Mucosa of descending colon (tissue), 3 donors: ENCODE measurements at places on chromosomes 1 and 21. TPM values are rescaled to one million over a fixed set of nuclear protein-coding genes. Genes with fewer than 3 reads are reported as not detected.

- DNase-seq: no peak
Observed at GRCh38 chr1:19313636-19313959, 1.5 kb downstream of the SLC66A1 start.

DNA sequence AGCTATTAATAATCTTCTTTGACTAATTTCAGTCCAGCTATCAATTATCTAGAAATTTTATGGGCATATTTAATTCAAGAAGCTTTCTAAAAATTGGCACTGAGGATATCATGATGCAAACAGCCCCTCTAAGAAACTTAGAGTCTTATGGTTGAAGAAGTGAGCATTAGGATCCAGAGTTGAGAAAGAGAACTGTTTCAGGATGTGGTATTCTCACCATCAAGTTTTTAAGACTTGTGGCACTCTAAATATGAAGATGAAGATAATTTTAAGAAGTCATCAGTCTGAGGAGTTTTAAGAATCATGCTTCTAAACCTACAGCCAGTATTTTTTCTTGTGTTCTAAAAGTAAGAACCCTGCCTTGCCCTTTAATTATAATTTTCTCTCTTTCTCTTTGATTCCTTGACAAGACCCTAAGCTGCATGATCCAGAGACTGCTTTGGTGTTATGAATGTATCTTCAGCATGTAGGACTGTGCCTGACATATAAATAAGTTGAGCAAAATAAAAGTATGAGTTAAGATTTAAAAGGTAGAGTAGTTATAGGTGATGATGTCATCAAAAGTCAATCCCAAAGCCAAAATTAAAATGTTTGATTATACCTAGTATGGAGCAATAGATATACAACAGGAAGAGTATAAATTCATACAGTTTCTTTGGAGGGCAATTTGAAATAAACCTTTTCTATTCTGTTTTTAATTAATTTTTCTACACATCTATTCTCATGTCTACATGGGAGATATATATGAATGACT is 39.1 kb downstream of the RPS6KC1 start:
- no peak for DNase-seq

DNA sequence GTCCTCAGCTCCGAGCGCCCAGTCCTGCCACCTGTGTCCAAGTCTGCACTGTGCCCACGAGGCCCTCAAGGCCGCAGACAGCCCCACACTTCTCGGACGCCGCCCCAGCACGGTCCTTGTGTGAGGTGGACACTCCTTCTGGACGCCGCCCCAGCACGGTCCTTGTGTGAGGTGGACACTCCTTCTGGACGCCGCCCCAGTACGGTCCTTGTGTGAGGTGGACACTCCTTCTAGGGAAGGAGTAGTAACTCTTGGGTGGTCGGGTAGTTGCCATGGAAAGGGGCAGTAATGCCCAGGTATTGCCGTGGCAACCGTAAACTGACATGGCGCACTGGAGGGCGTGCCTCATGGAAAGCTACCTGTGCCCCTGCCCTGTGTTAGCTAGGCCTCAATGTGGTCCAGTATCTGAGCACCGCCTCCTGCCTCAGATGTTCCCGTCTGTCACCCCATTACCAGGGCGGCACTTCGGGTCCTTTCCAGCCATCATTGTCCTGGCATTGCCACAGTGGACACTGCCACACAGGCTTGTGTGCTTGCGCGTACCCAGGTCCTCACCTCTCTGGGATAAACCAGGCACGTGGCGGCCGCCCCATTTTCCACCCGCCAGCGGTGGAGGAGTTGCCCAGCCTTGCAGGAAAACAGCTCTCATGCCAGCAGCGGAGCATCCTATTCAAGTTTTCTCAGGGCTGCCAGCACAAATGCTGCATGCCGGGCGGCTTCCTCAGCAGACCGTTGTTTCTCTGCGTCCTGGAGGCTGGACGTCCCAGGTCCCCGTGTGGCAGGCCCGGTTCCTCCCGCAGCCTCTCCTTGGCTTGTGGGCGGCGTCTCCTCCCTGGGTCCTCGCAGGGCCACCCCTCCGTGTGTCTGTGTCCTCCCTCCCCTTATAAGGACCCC is 40.8 kb upstream of the POFUT2 start:
- no peak for DNase-seq

GRCh38 chr21:36730291-36731281 is 31.7 kb downstream of the SIM2 start:
- no peak for DNase-seq

DNA sequence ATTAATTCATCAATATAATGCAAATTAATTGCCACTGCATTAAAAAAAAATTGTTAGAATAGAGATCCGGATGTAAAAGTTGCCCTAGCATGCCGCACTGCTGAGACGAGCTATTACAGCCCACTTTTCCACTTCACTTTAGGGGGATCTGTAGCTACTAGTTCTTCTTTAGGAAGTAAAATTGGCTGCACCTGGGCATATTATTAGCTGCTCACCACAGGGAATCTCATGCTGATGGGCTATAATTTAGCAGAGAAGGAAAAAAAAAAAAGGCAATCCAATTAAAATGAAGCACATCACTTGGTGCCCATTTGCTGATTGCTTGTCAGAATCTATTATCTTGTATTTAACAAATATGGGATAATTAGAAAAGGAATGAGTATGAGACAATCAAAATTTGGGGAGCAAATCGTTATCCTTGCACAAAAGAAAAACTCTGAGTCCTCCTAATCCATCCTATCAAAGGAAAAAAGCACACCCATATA is 233.4 kb downstream of the DSCAM start:
- DNase-seq: no peak

GRCh38 chr21:38822778-38823238 is 17.1 kb downstream of the ETS2 start:
- DNase-seq: no peak

GRCh38 chr1:25799935-25800702 is at the start of gene SELENON:
TSS of gene SELENON (plus strand) at chr1:25800193. CDS start at chr1:25800231, 38 bp downstream.
- peak; percentile 74 for DNase-seq

GRCh38 chr1:193086342-193086741 is 18.9 kb downstream of the GLRX2 start:
- no peak for DNase-seq

DNA sequence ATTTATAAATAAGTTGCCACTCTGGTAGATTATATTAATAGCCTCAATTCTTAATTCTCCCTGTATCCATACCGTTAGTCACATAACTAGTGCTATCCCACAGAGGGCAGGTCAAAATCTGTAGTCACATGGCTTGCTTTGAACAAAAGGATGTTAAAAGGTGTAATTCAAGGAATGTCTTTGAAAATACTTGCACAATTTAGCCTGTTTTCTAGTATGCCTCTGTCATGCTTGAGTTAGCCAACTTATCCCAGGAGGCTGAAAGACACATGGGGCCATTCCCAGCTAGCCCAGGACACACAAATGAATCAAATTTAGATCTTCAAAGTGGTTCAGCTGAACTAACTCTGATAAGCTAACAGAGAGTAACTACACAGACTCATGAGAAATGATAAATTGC is 758.5 kb upstream of the NEGR1 start:
- DNase-seq: no peak

DNA sequence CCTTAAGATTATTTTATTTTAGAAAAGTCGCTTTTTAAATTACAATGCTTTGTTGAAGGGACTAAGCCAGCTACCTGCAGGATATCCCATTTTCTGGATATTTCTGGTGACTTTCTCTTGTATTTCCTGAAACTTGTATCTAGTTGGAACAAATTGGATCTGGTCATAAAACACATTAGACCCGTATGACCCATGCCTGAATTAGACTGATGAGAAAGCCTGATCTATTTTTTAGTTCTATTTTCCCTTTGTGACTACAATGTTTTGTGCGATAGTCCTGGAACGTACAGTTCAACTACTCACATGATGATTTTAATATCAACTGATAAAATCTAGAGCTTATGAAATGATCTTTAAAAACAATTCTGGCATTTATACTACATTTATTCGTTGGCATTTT is 151.8 kb downstream of the RHOU start:
- no peak for DNase-seq

DNA sequence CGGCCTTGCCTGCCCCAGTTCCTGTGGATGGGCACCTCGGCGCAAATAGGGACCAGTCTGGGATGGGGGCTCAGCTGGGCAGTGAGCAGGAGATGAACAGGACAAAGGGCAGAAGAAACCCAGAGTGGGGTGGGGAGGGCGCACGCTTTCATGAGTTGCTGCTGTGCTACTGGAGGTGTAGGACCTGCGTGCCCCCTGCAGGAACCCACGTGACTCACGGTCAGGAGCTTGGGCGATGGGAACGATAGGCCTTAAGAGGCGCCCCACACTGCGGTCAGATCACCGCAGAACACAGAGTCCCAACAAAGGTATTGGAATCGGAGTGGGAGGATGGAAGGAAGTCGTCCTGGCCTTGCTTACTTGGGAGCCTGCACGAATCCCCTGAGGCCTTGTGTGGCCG is 17.2 kb downstream of the PRDM15 start:
- no peak for DNase-seq

GRCh38 chr1:53574621-53575020 is 115.4 kb downstream of the DMRTB1 start:
- DNase-seq: no peak

- DNase-seq: no peak
Observed at GRCh38 chr1:218383681-218384080, 38.5 kb downstream of the TGFB2 start.

GRCh38 chr1:43938892-43939587 is 5.4 kb downstream of the ARTN start:
- no peak for DNase-seq

- DNase-seq: no peak
Observed at GRCh38 chr1:227068883-227069282, 128.8 kb downstream of the COQ8A start.

- no peak for DNase-seq
Observed at GRCh38 chr1:108627951-108628350, 32.9 kb downstream of the HENMT1 start.

- peak; percentile 81 for DNase-seq
Observed at GRCh38 chr1:869499-870244, 54.1 kb upstream of the SAMD11 start.

DNA sequence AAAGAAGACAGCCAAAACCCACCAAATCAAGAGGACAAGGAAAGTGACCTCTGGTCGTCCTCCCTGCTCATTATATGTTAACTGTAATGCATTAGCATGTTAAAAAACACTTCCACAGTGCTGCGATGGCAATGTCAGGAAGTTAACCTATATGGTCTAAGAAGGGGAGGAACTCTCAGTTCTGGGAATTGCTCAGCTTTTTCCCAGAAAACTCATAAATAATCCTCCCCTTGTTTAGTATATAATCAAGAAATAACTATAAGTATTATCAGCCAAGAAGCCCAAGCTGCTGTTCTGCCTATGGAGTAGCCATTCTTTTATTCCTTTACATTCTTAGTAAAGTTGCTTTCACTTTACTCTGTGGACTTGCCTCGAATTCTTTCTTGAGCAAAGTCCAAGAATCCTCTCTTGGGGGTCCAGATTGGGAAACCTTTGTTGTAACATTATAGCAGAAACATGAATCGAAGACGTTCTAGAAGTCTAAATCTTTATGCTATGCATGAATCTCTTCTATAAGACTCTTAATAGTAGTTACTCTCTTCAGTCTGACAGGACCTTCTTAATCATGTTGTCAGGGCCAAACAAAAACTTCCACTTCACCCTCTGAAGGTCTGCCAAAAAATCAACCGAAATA is 110.0 kb upstream of the VANGL1 start:
- no peak for DNase-seq

DNA sequence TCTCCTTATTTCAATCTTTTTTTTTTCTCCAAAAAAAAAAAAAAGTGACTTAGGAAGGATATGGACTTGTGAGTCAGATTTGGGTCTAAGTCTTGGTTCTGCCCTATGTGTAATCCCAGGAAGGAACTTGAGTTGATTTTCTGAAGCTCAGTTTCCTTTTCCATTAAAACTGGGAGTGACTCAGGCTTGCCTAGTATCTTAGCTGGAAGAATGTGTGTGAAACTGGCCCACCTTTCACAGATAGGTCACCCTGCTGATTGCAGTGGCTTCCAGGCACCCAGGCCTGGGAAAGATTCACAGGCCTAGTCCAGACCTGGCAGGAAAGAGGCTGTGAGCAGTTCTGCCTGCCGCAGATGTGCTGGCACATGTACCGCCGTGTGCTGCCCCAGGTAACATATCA is 218.3 kb upstream of the HOOK1 start:
- no peak for DNase-seq

DNA sequence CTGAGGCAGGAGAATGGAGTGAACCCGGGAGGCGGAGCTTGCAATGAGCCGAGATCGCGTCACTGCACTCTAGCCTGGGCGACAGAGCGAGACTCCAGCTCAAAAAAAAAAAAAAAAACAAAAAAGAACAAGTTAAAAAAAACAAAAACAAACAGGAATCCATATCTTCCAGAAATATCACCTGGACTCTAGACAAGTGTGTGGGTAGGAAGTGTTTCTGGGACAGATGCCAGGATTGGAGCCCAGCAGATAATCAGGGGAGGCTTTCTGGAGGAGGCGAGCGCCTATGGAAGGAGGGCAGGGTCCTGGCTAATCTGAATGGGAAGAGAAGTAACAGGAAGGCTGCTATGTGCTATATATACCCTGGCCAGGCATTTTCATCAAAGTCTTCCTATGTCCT is 43.6 kb upstream of the SYNC start:
- no peak for DNase-seq

- DNase-seq: peak; percentile 83
Observed at GRCh38 chr21:42056996-42057689, 14.0 kb upstream of the UMODL1 start.

DNA sequence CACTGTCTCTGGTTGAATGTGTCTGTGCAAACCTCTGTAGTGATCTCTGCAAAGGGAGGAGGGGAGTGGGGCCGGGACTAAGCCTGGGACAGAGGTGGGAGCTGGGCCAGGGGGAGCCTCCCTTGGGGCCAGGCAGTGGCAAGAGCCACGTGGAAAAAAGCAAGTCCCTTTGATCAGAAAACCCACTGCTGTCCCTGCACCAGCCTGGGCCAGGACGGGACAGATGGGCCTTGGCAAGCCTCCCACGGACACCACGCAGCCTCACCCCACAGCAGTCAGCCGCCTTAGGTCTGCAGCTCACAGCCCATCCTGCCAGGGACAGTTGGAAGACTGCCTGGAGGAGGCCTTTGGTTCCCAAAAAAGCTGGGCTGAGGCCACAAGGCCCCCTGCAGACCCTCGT is 11.7 kb upstream of the TRAPPC10 start:
- DNase-seq: no peak

Gene IGSF3
- 35.4 TPM for total RNA-seq

Gene KCNK2
- total RNA-seq: 0.43 TPM

Gene SELENON
- total RNA-seq: 35.9 TPM

Gene LCE2B
- total RNA-seq: not detected

Gene ECM1
- total RNA-seq: 11.0 TPM

Gene FRRS1
- 8.4 TPM for total RNA-seq

Gene CNKSR1
- total RNA-seq: 65.7 TPM

Gene NECTIN4
- total RNA-seq: 1.6 TPM

Gene RIPK4
- total RNA-seq: 5.1 TPM

Gene S100A14
- total RNA-seq: 122 TPM

Gene VWA5B1
- 0.80 TPM for total RNA-seq

Gene NPR1
- 2.3 TPM for total RNA-seq

Gene F5
- 2.5 TPM for total RNA-seq

Gene FCGR3A
- 19.8 TPM for total RNA-seq

Gene FNDC10
- 3.2 TPM for total RNA-seq
